ENCODE measurements at places on chromosomes 6 and 20. TPM values are rescaled to one million over a fixed set of nuclear protein-coding genes. Genes with fewer than 3 reads are reported as not detected.

The TTLL9 gene
- not detected for total RNA-seq

The STMN3 gene
- 6.7 TPM for total RNA-seq

The SEMG2 gene
- not detected for total RNA-seq

The MLN gene
- not detected for total RNA-seq

- H3K4me3 ChIP-seq: no peak overlapping the region
- no peaks in the 10 kb centered on the region for H3K36me3 ChIP-seq
- no peak for DNase-seq
- H3K27me3 ChIP-seq: no peaks in the 10 kb centered on the region
Observed at GRCh38 chr6:140537211-140537610, 1162.8 kb upstream of the CITED2 start.

- H3K4me1 ChIP-seq: peaks cover 92% of the 10 kb centered on the region
- no peaks in the 10 kb centered on the region for H3K27me3 ChIP-seq
- H3K4me3 ChIP-seq: no peak overlapping the region
- H3K36me3 ChIP-seq: no peaks in the 10 kb centered on the region
- H3K27ac ChIP-seq: peak overlapping the region; percentile 95
Observed at GRCh38 chr6:41724586-41725501, 10.6 kb downstream of the TFEB start.

GRCh38 chr6:132144456-132144855, 193.3 kb upstream of the CCN2 start:
- DNase-seq: no peak
- no peaks in the 10 kb centered on the region for H3K27me3 ChIP-seq

DNA sequence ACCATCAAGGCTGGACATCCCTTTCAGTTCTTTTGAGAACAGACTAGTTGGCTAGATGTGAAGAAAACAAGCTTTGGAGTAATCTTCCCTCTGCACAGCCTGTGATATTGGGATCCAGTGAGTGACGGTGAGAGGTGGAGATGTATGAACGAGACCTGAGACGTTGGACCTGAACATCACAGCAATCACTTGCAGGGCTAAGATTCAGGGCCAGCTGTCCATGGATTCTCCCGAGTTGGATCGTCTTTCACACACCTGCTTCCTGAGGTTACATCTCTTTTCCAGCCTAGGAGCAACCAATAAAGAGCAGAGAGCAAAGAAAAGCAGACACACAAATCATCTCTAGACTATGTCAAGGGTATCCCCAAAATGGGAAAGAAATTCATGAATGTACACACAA, 30.0 kb upstream of the TMEM14A start:
- peaks cover 11% of the 10 kb centered on the region for H3K27me3 ChIP-seq
- no peak overlapping the region for H3K27ac ChIP-seq
- H3K36me3 ChIP-seq: no peaks in the 10 kb centered on the region

DNA sequence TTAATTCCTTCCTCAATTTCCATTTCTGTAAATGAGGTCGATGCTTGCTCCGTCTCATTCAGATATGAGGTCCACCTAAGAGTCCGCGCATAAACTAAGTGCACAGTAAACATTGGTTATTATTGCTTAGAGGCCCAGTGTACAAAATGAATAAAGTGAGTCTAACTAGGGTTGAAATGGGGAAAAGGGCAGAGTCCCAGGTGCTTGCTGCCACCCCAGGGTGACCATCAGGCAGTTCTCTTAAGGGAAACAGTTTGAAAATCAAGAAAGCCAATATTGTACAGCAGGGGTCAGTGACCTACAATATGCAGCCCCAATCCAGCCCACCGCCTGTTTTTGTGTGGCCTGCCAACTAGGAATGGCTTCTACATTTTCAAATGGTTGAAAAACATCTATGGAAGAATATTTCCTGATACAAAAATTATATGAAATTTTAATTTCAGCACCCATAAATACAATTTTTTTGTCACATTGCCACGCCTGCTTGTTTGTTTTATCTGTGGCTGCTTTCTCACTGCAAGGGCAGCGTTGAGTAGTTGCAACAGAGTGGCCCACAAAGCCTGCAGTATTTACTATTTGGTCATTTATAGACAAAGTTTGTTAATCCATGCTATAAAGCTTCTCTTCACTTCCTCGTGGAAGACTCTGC, 43.3 kb downstream of the SLC13A3 start:
- no peaks in the 10 kb centered on the region for H3K36me3 ChIP-seq
- no peak for DNase-seq
- no peak overlapping the region for H3K4me3 ChIP-seq
- no peaks in the 10 kb centered on the region for H3K4me1 ChIP-seq
- H3K27ac ChIP-seq: no peak overlapping the region

GRCh38 chr6:119728220-119728750, 378.7 kb upstream of the MAN1A1 start:
- H3K27me3 ChIP-seq: no peaks in the 10 kb centered on the region
- no peak overlapping the region for H3K4me3 ChIP-seq
- DNase-seq: no peak
- H3K36me3 ChIP-seq: no peaks in the 10 kb centered on the region

DNA sequence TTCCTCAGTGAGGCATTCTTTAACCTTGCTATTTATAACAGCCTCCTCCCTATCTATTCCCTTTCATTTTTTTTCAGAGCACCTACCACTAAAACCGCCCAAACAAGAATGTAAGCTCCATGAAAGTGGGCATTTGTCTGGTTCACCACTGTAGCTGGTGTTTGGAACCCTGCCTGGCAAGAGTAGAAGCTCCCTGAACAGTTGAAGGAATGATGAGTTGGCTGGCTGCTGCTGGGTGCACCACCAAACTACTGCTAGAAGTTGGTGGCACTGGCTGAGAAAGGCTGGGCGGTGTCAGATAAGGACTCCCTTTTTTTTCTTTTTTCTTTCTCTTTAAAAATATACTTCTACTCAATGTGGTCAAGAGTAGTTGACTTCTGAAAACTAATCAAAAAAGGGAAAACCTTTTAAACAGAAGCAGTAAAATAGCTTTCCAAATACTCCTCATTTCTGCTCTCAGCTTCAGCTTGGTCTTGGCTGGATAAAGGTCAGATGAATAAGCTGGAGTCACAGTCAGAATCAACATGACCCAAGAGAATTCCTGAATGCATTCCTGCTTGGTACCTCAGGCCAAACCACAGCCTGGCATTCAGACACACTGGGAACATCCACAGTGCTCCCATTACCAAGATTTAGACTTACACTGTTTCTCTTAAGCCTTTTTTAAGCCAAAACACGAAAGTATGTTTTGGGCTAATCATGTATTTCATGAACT, 38.0 kb downstream of the RTN4IP1 start:
- no peak for DNase-seq
- H3K4me3 ChIP-seq: no peak overlapping the region
- H3K27me3 ChIP-seq: no peaks in the 10 kb centered on the region
- H3K4me1 ChIP-seq: no peaks in the 10 kb centered on the region
- peaks cover 13% of the 10 kb centered on the region for H3K36me3 ChIP-seq
- H3K27ac ChIP-seq: no peak overlapping the region

- H3K36me3 ChIP-seq: no peaks in the 10 kb centered on the region
- H3K27ac ChIP-seq: no peak overlapping the region
Observed at GRCh38 chr6:156166093-156166492, 611.1 kb upstream of the ARID1B start.

GRCh38 chr6:44650495-44650894, 263.0 kb downstream of the CDC5L start:
- no peaks in the 10 kb centered on the region for H3K27me3 ChIP-seq
- DNase-seq: no peak
- H3K36me3 ChIP-seq: no peaks in the 10 kb centered on the region
- H3K4me1 ChIP-seq: peaks cover 3% of the 10 kb centered on the region
- H3K27ac ChIP-seq: no peak overlapping the region

GRCh38 chr20:4091490-4092479, 76.4 kb upstream of the RNF24 start:
- no peaks in the 10 kb centered on the region for H3K27me3 ChIP-seq
- DNase-seq: peak; percentile 62
- H3K36me3 ChIP-seq: no peaks in the 10 kb centered on the region

Measured in natural killer cell (primary cell).